Activated CD4-positive, alpha-beta T cell treated with anti-CD3 and anti-CD28 coated beads, Interleukin-2, amount 50 U/mL, for 48 hours (primary cell): ENCODE measurements at places on chromosomes 1 and 21.

GRCh38 chr1:119600561-119600960 is 47.5 kb downstream of the ZNF697 start:
- no peak for DNase-seq

DNA sequence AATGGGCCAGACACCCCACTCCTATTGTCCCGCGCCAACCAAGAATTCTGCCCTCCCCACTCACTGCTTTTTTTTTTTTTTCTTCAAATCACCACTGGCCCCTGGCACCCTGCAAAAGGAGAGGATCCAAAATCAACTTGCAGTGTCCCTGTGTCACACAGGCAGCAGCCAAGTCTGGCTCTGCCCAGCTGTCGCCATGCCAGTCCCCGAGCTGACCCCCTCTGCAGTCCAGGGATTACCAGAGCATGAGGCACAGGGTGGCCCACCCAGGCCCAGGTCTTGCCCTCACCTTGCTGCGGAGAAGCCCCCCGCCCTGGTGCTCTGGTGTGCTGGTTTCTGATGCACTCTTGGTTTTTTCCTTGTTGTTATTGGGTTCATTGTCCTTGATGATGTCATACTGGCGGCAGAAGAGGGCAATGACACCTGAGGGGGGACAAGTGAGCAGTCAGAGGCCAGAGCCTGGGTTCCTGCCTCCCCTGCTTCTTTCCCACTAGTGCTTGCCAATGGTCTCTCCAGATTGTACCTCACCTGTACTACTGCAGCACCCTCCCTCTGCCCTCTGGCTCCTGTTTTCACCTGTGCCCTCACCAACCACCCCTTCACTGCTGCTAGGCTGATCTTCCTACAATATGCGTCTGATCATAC is 6.2 kb downstream of the FNDC5 start:
- DNase-seq: no peak

GRCh38 chr21:16578912-16579311 is 849.1 kb downstream of the USP25 start:
- no peak for DNase-seq

GRCh38 chr1:231691618-231692259 is 65.1 kb downstream of the DISC1 start:
- no peak for DNase-seq

GRCh38 chr21:34612557-34612956 is 2.4 kb downstream of the RCAN1 start:
- DNase-seq: no peak

GRCh38 chr1:67662884-67663283 is 22.1 kb upstream of the GADD45A start:
- no peak for DNase-seq

- DNase-seq: no peak
Measured at GRCh38 chr1:156944268-156944667, 23.8 kb downstream of the LRRC71 start.
